ENCODE measurements at places on chromosomes 3 and 15.

DNA sequence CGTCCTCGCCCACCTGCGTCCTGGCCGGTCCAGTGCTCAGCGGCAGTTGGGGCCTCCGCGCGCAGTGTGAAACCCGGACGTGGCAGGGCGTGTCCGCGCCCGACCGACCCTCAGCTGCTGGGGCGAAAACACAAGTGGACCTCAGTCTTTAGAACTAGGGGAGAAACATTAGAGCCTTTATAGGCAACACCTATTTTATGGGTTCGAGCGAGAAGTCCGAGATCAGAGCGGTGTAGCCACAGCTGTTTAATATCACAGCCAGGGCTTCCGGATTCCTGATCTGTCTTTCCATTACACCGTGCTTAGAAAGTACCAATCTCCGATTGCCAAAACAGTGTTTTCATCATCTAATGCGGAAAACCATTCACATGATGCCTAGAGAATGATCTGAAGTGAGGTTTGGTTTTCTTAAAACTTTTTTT, 506 bp downstream of the RAD51 start:
- no peak for DNase-seq

DNA sequence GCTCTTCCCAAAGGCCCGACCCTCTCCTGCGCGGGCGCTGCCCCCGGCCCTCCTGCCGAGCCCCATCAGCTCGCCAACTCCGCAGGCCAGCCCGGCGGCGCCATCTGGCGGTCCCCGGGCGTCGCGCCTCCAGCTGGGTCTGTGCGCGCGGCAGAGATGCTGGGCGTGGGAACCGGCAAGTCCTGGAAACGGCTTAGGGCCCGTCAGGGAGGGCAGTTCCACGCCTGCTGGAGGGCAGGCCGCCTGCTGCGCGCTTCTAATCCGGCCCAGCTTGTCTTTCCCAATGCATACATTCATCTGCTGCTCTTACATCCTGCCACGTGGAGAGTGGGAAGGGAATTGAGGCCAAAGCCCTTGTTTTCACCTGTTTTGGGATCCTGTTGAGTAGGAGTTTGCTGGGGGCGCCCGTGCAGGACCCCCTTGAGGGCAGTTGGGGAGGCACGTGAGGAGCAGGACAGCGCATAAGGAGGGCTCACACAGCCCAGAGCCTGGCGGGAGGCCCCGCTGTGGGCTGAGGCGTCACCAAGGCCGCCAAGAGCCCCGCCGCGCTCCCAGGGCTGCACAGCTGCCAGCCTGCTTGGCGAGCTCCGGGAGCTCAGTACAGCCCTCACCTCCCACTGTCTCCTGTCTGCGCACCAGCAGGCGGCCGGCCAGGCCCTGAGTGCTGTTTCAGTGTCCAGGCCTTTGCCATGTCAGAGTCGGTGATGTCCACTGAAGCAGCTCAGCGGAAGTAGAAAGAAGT, 165.6 kb downstream of the NSMCE3 start:
- peak; percentile 48 for DNase-seq

GRCh38 chr15:31372635-31373091, 46.0 kb downstream of the KLF13 start:
- no peak for DNase-seq

GRCh38 chr15:99250001-99250400, 620 bp upstream of the TTC23 start:
- no peak for DNase-seq

GRCh38 chr3:42804831-42805132, 492 bp upstream of the HIGD1A start:
- no peak for DNase-seq

Data from skin of body (tissue), 3 donors.